GM06990 (cell line): ENCODE measurements at places on chromosomes 13 and 19.

DNA sequence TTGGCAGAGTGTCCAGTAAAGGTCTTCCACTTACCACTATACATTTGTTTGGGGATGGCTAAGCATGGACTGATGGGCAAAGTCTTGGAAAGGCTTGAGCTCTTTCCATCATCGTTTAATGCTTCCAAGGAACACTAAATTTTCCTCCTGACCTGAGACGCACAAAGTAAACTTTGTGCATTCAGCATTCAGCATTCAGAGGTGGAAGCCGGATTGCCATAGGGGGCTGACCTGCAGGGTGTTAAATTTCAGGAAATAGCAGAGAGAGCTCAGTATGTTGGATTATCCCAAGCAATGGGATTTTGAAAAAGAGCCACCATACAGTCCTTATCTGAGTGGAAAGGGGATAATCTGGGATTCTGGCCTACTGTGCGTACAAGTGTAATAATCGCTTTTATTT is 14.0 kb downstream of the ZNF552 start:
- no peak for DNase-seq

DNA sequence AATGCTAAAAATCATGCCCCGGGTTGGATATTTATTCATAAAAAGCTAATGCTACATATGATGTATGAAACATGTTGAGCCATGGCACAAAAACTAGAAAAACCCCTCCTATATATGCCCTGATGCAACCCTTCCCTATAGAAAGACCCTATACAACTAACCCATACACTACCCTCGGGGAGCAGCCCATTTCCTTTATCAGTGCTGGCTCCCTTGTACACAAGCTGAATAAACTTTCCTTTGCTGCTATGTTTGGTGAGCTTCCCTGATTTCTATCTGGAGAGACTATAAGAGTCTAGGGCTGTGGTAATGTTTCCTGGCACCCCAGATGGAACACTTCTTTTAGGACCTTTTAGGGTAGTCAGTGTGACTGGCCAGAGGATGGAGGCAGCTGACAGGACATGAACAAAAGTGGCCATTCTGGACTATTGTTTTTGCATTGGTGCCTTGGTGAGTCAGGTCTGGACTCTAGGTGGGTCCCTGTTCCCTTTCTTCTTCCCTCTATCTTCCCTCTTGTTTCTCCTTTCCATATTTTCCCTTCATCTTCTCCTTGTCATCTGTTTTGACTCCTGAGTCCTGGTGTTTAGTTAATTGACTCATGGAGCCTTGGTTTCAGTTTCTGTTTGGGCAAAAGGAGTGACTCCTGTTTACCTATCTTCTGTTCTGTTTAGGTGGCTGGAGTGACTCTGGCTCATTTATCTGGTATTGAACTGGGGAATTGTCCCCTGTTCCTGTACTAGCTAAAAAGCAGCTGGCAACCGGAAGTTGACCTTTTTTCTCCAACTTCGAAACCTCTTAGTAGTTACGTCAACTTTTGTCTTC is 1321.8 kb upstream of the PCDH9 start:
- DNase-seq, result no peak

DNA sequence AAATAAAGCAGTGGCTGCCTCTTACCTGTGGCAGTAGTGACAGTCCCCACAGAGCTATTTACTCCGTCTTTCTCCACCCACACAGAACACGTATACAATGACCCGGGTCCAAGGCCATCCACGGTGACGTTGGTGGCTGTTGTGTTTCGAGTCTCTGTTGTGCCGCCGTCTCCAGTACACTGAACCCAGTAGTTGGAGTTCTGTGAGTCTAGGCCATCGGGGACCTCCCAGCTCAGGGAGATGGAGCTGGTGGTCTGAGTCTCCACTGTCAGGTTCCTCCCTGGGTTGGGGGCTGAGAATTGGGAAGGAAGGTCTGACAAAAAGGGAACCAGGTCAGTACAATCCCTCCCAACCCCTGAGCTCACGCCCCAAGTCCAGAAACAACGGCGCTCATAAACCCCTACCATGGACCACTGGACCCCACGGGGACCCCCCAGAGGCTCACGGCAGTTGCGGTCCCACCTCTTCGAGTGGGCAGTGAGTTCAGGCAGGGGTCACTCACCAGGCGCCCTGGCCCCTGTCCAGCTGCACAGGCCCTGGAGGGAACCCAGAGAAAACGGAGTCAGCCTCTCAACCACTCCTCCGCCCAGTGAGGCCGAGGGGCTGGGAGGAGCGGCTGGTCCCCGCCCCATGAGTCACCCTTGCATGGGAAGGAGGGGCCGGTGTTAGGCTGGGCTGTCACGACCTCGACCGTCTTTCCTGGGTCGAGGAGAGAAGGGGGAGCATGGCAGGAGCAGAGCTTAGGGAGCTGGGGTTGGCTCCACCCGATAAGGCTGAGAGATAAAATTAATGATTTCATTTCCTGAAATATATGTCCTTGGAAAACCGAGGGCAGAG is 2.4 kb downstream of the PTPRH start:
- DNase-seq, result no peak

GRCh38 chr19:6087074-6087571 is 23.2 kb downstream of the RFX2 start:
- peak; percentile 67 for DNase-seq

GRCh38 chr19:50508843-50509190 is 2.2 kb downstream of the JOSD2 start:
- DNase-seq, result no peak

- no peak for DNase-seq
Observed at GRCh38 chr19:43667876-43668405, 2.0 kb downstream of the PLAUR start.

DNA sequence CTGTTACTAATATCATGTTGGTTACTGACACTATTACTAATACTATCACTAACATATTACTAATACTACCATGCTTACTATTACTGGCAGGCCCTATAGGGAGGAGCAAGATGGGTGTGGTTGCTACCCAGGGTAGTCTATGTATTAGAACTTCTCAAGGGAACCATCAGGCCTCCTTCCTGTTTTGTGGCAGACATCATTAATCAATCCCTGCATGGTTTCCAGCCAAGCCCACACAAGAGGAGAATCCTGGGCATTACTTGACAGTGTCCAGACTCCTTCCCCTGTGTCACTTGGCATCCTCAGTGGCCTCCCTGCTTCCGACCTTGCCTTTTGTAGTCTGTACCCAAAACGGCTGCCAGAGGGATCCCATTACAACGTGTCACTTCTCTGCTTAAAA is 8.9 kb downstream of the HAS1 start:
- DNase-seq, result no peak

DNA sequence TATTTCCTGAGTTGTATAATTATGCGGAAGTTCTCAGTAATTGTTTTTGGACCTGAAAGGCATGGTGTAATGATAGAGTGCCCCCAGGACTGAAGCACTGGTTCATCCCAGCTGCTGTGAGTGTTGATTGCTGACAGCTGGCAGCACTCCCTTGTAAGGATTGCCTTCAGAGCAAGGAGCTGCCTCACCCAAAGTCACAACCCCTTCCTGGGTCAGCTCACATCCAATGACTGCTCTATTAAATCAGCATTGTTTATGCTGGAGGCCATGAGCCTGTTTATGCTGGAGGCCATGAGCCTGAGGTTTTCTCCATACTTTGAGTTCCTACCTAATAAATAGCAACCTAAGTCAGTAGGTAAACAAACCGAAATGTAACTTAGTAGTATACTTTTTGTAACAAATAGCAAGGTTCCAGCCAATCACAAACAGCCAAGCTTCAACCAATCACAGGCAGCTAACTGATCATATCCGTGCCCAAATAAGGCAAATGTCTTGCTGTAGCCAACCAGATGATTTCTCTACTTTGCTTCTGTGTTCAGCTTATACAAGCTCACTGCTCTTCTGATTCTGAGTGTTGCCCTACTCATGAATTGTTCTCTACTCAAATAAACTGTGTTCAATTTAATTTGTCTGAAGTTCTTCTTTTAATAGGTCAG is 11.7 kb upstream of the SPACA6 start:
- no peak for DNase-seq

DNA sequence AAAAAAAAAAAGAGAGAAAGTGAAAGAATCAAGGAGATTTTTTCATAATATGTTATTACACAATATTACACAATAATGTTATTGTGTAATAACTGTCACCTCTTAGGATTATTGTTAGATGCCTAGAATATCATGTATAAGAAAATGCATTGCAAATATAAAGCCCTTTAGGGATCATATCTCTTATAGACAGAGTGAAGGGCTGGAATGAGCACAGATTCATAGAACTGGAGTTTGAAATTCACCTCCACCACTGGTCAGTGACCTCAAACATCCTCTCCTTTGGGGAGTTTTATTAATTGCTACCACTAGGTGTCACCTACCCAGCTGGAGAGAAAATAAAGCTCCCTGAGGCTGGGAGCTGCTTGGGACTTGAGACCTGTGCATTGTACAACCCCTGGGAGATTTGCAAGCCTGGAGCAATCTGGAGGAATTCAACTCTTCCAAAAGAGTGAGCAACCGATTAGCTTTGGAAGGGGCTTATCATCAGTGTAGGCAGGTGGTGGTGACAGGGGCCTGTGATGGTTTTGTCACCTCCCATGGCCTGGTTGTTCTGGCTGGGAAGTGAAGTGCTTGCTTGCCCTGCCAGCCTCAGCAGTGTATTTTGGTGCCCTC is 30.3 kb upstream of the FRY start:
- peak; percentile 11 for DNase-seq

- DNase-seq, result no peak
Observed at GRCh38 chr13:34207872-34208271, 389.9 kb downstream of the RFC3 start.

DNA sequence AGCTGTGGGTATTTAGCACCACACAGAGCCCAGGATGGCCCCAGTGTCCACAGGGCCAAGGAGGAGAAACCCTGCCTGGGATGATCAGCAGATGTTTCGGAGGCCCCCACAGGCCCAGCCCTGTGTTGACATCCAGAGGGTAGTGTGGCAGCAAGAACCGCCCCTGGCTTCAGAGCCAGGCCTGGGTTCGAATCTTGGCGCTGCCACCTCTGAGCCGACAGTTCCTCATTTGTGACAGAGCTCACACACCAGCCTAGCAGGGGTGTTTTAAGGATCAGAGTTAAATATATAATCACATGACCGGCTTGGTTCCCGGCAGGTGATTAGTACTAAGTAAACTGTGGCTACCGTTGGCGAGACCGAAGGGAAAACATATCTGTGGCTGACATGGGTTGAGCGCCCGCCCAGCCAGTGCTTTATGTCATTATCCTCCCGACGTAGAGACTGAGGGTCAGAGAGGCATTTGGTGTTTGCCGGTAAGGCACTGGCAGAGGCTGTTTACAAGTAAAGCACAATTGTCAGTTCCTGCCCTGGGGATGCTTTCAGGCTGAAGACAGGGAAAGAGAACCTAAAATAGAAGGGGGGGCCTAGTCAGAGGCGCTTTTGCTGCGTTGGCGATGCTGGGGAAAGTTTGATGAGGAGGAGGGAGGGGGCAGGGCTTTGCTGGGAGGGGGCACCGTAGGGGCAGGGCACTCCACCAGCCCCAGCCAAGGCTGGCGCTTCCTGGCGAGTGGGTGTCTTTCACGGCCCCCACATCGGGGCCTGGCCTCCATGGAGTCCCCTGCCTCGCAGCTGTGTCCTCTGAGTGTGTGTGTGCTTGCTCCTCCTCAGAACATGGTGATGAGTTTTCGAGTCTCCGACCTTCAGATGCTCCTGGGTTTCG is 4.8 kb downstream of the PIAS4 start:
- no peak for DNase-seq

DNA sequence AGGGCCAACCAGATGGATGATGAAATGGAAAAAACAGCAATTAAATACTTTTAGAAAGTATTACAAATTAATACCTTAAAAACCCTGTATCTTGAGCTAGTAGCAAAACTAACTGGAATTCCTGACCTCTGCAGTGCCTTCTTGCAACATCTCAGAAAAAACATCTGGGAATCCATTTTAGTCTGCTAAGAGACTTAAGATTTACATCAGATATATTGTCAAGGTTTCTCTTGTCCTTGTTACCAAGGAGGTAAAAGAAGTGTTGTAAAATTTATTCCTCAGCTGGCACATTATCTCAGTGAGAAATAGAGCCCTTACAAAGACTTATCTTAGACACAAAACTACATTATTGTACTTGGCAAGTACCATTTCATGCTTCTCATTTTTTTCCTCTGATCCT is 18.5 kb downstream of the KCNRG start:
- no peak for DNase-seq

DNA sequence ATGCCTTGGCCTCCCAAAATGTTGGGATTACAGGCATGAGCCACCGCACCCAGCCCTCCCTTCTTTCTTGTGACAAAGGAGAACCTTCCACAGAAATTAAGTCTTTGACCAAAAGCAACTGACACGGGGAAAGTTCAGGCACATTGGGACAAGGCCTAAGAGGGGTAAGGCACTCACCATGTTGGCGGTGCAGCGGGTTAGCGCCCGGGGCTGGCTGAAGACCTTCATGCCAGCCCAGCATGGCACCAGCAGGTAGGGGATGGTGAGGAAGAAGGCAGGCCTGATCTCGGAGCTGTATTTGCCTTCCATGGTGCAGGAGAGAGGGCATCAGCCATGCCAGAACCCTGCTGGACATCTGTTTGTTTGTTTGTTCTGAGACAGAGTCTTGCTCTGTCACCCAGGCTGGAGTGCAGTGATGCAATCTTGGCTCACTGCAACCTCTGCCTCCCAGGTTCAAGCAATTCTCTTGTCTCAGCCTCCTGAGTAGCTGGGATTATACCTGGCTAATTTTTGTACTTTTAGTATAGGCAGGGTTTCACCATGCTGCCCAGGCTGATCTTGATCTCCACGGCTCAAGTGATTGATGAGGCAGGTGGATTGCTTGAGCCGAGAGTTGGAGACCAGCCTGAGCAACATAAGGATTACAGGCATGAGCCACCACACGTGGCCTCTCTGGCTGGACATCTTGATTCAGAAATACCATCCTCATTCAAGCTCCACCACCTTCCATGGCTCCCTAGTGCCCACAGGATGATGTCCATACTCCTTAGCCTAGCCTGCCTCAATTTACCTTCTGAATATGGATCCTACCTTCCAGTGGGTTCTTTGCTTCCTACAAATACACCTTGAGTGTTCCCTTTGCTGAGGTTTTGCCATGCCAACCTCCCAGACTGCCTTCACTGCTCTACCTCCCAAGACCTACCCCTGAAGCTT is 4.4 kb downstream of the TM6SF2 start:
- no peak for DNase-seq

DNA sequence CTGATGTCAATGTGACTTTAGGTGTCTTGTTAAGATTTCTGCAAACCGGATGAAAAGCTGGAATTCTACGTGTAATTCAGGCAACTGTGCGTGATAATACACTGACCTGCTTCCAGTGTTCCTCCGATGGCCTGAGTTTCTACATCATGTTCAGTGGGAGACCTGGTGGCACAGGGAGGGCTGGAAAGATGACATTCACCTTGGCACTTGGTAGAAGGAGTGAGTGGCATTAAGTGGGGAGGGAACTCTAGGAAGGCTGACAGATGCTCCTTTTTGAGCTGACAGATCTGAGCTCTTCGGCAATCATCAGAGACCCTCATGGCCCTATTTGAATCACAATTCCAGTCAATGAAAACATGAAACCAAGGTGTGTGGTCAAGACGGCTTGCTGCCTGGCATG is 4.0 kb downstream of the CACNA1A start:
- no peak for DNase-seq

DNA sequence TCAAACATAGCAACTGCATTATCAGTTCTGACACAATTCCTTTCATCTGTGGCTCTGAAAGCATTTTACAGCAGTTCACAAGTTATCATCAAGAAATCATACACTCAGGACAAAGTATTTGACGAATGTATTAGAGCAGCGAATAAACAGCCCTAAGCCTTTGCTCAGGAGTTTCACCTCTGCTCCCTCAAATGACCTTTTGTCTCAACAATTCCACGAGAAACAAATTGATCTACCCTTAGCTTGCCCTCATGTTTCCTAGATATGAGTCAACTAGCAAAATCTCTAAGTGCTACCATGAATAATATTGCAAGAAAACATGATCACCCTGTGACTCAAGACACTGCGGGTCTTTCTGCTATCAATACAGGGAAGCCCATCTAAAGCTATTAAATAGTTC is 396.1 kb downstream of the EFNB2 start:
- no peak for DNase-seq
